ENCODE measurements at places on chromosomes 5 and 9.

- no peak for DNase-seq
Measured at GRCh38 chr9:136020671-136021070, 59.5 kb upstream of the UBAC1 start.

DNA sequence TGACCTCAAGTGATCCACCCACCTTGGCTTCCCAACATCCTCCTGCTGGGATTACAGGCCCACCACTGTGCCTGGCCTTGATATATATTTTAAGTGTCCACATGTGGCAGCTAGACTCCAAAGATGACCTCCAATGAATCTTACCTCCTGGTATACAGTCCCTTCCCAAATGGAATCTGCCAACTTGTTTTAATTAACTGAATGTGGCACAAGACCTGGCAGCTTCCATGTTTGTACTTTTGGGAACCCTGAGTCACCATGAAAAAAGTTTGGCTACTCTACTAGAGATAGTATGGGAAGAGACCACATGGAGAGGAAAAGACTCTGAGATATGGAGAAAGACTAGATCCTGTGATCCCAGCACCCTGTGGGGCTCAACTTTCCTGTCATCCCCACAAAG is 42.5 kb downstream of the CCL28 start:
- DNase-seq: no peak

DNA sequence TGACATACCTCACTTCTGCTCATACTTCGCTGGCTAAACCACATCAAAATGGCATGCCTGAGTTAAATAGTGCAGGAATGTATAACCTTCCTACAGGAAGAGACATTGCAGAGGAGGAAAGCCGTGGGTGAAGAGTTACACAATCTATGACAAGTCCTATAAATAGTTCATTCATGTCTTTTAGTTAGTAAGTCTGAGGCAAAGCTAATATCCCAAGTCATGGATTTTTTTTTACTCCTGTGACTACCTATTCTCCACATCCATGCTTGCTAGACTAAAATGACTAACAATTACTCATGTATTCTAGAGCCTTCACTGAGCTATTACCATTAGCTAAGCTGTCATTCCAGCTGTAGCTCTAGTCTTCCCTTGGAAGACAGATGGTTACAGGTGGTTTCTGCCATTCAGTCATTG is 391.3 kb downstream of the NR2F1-AS1 start:
- peak; percentile 99 for DNase-seq

DNA sequence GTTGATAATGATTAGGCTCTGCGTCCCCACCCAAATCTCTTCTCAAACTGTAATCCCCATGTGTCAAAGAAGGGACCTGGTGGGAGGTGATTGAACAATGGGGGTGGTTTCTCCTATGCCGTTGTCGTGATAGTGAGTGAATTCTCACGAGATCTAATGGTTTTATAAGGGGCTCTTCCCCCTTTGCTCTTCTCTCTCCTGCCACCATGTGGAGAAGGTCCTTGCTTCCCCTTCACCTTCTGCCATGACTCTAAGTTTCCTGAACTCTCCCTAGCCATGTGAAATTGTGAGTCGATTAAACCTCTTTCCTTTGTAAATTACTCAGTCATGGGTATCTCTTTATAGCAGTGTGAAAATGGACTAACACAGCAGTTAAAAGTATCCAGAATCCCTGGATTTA is 715.2 kb upstream of the DMAC1 start:
- no peak for DNase-seq

GRCh38 chr5:65102976-65103711 is 334.4 kb downstream of the CWC27 start:
- peak; percentile 75 for DNase-seq

DNA sequence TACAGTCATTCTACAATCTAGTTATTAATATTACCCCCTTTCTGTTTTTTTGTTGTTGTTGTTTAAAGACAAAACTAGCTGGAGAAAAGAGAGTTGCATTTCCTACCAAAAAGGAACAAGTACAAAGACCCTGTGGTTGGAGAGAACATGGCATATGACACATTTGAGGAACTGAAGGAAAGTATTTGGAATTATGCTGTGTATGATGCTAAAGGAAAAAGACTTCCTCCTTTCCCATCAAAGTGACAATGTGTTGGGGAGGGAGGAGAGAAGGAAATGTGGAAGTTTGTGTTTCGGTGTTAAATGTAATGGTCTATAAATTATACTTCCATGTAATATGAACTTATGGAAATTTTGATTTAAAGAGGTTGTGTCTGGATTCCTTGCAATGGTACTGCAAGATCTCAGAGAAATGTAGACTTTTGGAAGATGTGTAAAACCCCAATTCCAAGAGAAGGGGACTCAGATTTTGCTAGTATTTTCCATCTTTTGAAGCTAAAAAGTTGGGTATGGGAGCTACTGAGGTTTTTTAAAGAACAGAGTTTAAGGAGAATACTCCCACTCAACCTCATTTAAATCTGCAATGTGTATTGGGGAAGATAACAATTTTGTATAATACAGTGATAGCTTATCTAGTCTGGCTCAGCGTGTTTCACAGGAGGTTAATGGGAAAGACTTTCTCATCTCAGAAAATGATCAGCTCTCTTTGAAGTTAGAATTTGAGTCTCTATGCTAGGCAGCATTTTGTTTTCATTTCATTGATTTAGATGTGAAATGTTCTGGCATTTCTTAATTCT is 15.4 kb upstream of the TNFSF8 start:
- DNase-seq: no peak

- no peak for DNase-seq
Measured at GRCh38 chr9:34508463-34508862, 14.3 kb downstream of the ENHO start.

- DNase-seq: no peak
Measured at GRCh38 chr9:100583014-100583802, 5.3 kb downstream of the CAVIN4 start.

DNA sequence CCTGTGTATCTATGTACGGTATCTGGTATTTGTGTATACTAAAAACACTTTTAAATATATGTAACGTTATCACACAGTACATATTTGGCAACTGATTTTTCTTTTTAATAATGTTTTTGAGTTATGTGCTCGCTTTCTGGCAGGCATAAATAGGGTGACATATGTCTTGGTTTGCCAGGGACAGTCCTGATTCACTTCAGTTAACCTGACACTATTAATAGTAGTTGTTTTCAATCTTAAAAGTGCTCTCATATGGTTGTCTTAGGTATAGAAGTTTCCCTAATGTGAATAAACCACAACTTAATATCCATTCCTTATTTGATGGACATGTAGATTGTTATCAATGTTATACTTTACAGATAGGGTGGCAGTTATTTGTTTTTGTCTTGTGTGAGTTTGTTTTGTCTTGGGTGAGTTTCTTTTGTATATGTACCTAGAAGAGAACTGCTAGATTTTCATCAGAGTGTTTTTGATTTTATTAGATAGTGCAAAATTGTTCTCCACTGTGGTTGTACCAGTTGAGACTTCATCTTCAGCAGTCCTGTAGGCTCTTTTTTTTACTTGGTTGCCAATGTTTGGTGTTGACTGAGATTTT is 7.9 kb downstream of the G3BP1 start:
- no peak for DNase-seq

DNA sequence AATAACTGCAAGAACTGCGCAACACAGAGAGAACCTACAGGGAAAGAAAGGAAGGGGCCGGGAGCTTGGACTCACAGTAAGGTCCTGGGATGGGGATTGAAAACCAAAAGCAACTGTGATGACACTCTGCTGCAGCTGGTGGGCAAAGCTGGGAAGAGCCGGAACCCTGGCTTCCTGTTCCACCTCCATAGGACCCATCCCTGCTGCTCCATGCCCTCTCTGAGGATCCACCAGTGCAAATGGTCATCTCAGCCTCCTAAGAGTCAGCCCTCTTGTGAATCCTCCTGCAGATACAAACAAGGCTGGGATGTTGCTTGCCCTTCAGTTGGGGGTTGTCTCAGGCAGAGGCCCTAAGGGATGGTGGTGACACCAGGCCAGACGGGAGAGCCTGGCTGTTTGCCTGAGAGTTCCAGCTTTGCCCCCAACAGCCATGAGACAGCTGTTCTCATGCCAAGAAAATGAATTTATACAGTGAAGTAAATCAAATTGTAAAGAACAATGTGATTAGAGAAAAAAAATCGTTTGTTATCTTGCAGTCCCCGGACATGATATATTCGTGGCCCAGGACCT is 90.8 kb downstream of the TENT4A start:
- no peak for DNase-seq

DNA sequence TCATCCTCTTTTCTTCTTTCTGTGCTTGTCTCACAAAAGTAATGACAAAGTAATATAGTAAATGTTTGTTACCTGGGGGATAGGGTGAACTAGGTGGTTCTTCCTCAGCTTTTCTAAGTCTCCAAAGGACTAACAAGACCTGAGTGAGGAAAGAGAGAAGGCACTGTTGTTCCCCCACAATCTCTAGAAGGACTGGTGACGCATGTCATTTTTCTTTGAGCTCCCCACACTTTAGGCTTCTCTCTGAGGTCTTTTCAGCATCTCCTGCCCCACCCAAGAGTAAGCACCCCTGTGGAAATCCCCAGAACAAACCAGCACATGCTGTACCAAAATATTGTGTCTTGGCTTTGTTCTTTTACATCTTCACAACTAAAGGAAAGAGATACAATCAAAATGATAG is 2.4 kb upstream of the IL7R start:
- no peak for DNase-seq

DNA sequence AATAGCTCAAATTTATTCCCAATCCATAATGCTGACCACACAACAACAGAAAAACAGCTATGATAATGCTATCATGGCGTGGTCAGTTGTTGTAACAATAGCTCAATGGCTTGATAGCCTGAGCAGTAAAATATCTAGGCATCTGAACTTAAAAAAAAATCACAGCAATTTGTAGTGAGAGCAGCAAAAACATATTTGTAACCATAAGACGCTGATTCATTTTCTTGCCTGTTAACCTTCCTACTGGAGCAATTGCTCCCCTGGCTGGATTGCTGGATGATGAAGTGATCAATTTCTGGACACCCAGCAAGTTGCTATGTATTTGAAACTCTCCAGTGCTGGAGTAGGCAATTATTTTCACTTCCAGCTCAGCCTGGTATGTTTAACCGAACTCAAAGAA is 115.1 kb downstream of the PCSK1 start:
- peak; percentile 46 for DNase-seq

- DNase-seq: no peak
Measured at GRCh38 chr9:36764364-36765076, 191.8 kb downstream of the MELK start.

DNA sequence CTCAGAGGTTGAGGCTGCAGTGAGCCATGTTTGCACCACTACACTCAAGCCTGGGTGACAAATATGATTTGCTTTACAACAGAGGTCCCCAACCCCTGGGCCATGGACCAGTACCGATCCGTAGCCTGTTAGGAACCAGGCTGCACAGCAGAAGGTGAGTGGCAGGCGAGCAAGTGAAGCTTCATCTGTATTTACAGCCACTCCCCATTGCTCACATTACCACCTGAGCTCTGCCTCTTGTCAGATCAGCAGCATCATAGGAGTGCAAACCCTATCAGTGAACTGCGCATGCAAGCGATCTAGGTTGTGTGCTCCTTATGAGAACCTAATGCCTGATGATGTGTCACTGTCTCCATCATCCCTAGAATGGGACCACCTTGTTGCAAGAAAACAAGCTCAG is 42.5 kb downstream of the SAXO1 start:
- DNase-seq: no peak

GRCh38 chr5:168480601-168481000 is 5.7 kb upstream of the RARS1 start:
- DNase-seq: no peak

DNA sequence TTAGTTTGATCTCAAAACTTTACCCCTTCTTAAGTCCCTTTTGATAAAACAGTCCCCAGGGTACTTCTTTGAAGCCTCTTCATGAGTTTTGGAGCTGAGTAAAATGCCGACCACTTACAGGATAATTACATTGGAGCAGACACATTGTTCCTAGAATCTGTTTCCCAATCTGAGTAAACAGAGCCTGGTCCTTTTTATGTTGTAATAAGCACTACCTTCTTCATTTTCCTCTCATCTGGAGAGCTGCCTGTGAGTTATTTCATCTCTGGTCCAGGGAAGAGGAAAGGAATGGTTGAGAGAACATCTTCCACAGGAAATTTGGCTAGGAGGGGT is 26.3 kb upstream of the GALNT10 start:
- no peak for DNase-seq

DNA sequence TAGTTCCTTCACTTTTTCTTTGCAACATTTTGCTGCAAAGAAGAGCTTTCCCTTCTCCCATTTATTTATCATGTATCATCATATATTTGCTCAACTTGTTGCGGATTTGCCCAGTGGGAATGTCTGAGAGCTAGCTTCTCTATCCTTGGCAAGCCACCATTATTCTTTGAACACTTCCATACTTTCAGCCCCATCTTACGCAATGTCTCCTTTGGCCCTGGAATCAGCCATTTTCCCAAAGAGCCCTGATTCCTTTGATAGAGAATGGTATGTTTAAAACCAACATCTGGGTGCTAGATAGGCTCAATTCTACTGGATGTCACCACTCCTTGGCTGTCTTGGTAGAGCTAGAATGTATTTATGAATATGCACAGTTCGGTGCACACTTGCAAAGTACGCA is 12.6 kb upstream of the SETD9 start:
- no peak for DNase-seq

GRCh38 chr5:126971455-126972031 is 58.8 kb downstream of the MARCHF3 start:
- no peak for DNase-seq

DNA sequence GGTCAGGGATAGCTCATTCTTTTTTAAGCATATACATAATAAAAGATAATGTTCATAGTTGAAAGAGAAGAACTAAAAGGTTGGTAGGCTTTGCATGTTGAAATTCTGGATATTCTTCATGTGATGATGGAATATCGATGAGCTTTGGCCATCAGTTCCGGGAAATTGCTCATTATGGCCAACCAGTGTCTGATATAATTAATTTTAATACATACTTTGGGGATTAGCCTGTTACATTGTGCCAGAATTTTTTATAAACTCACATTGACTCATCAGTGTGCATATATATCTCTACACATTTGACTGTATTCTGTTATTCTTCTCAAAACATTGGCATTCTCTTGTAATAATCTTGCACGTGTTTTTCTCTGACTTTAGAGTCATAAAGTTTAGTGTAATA is 84.3 kb downstream of the NNT start:
- DNase-seq: no peak

DNA sequence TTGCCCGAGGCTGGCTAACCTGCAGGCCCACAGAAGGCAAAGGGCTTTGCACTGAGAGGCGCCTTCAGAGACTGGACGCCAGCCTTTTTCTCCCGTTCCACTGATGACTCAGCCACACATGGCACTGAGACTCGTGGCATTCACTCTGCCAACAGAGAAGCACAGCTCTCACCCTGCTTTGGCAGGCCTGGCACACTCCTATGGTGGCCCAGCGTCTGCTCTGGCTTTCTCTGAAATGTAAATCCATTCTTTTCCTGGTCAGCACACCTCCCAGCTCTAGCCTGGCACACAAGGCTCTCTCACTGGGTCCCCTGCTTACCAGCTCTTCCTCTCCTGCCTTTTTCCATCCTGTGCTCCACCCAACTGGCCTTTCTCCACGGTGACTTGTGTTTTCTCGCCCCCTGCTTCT is 5.9 kb upstream of the MELK start:
- DNase-seq: no peak

GRCh38 chr5:74169701-74170100 is 470.8 kb downstream of the ENC1 start:
- peak; percentile 30 for DNase-seq

GRCh38 chr5:80064124-80064523 is 29.0 kb downstream of the THBS4 start:
- DNase-seq: no peak

- DNase-seq: no peak
Measured at GRCh38 chr9:21546949-21547348, 64.8 kb upstream of the IFNE start.

GRCh38 chr5:43046474-43046873 is 6.4 kb upstream of the ANXA2R start:
- no peak for DNase-seq

- DNase-seq: no peak
Measured at GRCh38 chr5:51746023-51746422, 362.8 kb downstream of the ISL1 start.
